ENCODE measurements at places on chromosomes 3 and 15.

GRCh38 chr3:117728226-117728625 lies 1018.6 kb downstream of the TUSC7 start:
- no peak for DNase-seq

DNA sequence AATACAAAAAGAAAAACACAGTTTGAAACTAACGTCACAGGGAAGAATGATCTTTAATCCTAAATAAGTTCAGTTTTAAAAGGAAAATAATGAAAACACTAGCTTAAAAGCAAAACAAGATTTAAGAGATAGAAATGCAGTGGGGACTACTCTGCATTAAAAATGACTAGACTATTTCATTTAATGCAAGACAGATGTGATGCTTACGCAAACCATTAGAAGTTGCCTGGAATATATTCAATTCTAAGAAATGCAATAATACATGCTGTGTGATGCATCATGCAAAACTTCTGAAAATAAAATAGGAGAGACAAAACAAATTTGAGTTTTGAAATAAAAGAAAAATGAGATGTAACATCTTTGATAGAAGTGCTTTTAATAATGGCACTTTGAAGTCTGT lies 97.6 kb upstream of the STRIT1 start:
- DNase-seq, result no peak

DNA sequence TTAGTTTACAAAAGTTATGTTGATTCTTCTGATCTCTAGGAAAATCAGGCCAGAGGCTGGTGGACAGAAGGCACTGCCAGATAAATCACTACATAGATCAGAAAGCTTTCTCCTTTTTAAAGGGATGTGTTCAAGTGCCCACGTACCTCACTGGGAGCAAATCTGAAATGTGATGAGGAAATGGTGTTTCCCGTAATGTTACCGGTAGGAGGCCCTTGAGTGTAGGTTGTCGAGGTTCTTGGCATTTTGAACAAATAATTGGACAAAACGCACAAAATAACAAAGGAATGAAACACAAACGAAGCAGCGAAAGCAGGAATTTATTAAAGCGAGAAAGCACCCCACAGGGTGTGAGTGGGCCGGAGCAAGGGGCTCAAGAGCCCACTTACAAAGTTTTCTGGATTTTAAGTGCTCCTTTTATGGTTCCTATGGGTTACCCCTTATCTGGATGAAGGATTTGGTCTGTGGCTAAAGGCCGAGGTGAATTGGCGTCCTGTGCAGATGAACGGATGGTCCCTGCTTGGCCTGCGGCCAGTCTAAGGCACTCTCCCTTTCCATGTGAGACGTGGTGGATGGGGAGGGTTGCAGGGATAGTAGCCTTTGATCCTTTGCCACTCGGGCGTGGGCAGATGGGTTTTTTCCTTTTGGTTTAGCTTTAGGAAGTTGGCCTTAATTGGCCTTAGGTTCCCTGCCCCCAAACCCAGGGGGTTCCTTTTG lies 1.0 kb downstream of the SNX1 start:
- no peak for DNase-seq

DNA sequence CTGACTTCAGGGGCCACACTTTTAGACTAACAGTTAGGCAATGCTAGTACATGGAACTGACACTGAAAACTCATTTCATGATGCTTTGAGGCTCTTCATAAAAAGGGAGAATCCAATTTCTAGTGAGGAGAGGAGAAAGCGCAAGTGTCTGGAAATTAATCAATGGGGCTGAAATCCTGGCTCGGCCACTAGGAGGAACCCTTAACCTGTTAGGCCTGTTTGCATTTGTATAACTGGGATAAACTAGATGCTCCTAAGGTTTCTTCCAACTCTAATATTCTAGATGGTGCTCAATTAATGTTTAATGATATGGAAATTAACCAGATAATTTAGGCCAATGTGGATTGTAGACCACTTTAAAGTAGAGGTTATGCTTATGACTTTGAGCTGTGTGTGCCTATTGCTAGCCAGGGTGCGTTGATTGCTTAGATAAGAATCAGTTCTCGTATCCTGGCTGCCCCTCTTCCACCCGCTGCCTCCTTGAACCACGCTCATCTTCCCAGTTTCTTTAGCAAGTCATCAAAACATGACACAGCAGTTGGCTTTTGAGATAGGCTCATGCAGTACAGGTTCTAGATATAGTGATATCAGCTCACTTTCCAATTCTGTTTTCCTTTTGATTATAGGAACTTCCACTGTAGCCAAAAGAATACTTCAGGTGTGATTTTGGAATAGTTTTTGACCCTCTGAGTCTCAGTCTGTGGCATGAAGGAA lies 16.8 kb upstream of the CRBN start:
- no peak for DNase-seq

- no peak for DNase-seq
These were observed 320.9 kb upstream of the ONECUT1 start for GRCh38 chr15:53110999-53111398.

DNA sequence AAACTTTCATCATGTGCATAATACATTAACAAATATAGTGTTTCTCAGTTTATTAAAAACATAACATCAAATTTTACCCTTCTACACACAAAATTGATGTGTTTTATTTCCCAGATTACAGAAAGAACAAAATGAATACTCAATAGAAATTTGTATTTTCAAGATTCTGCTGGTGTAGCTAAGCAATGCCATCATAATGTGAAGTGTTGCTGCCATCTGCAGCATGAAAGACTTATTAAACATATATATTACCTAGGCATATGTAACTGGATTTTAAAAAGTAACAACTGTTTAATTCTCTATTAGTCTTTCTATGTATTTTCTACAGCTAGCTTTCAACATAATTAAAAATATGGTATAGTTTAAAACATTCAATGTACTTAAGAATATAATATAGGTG lies 27.5 kb downstream of the PLSCR5 start:
- DNase-seq, result no peak

GRCh38 chr3:126450744-126451143 lies 24.9 kb downstream of the ZXDC start:
- DNase-seq, result no peak

DNA sequence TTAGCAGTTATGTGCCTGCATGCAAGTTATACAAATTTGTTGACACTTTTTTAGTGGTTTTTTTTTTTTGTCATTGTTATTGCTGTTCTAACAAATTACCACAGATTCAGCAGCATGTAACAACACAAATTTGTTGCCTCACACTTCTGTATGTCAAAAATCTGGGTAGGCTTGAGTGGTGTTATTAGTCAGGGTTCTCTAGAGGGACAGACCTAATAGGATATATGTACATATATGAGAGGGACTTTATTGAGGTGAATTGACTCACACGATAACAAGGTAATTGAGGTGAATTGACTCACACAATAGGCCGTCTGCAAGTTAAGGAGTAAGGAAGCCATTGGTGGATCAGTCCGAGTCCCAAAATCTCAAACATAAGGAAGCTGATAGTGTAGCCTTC lies 15.0 kb upstream of the PLSCR1 start:
- DNase-seq, result no peak

DNA sequence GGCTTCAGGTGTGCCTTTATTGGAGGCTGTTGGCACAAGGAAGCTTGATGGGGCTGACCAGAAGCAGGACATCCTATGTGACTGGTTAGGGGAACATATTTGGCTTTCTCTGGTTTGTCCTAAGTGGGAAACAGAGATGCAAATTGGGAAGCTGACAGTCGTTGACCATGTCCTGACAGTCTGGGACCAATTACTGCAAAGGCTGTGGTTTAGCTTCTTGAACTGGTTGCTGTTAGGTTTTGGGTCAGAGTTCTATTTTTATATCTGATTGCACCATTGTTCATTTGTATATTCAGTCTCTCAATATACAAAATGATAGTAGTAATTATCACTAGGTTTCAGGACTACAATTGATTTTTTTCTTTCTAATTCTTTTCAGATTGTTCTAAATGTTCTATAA lies 36.8 kb downstream of the SNTN start:
- no peak for DNase-seq

DNA sequence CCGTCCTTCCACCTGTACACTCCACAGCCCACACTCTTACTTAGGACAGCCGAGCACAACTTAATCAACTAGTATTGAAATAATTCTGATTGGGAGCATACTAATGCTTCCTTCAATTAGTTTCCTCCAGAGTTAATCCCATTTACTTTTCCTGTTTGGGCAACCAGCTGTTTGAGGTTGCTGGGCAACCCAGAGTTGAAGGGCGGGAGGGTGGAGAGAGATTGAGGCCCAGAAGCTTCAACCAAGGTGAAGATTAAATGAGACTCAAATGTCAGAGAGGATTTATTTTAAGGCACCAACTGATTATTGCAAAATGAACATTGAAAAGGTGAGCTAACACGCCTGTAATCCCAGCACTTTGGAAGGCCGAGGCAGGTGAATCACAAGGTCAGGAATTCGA lies 428.5 kb upstream of the SEMA6D start:
- DNase-seq, result no peak

GRCh38 chr3:43423142-43423541 lies 136.8 kb downstream of the SNRK start:
- DNase-seq, result no peak

DNA sequence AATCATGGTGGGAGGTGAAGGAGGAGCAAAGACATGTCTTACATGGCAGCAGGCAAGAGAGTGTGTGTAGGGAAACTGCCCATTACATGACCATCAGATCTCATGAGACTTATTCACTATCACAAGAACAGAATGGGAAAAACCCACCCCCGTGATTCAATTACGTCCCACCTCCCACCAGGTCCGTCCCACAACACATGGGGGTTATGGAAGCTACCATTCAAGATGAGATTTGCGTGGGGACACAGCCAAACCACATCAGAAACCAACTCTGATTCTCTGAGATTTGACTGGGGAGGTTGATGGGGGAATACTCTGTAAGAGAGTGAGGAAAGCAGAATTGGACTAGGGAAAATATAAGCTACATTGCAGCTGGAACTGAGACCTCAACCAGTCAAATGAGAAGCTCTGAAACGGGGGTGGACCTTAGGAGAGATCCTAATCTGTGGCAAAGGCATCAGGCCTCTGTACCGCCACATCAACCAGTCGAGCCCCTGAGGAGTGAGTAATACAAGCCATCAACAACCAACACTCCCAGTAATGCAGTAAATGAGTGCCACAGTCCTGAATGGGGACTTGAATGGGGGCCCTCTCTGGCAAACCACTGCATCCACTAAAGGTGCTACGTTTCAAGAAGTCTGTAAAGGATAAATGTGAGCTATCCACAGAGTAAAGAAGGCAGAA lies 207.9 kb upstream of the GADL1 start:
- no peak for DNase-seq

DNA sequence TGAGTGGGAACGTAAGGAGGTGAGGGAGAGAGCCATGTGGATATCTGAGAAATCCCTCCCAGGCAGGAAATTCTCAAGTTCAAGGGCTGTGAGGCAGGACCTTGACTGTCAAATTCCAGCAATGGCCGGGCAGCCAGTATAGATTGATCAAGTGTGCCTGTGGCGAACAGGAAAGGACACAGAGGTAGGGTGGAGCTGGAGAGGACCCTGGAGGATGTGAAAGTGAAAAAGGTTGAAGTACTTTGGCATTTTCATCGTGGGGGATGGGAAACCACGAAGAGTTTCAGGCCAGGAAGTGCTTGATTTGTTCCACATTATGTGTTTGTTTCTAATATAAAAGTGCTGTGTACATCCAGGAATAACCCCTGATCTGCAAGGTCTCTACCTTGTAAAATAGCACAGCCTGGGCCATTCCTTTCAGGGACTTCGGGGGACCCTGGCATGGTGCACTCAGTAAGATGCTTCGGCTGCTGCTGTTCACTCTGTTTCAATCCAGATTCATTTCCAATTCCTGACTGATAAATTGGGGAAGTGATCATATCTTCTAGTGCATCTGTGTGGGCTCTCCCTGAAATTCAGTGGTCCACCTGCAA lies 156.6 kb downstream of the MCTP2 start:
- no peak for DNase-seq

GRCh38 chr3:46266598-46266997 lies 24.3 kb downstream of the CCR3 start:
- no peak for DNase-seq

- DNase-seq, result no peak
These were observed 23.0 kb downstream of the TKT start for GRCh38 chr3:53232641-53233377.

DNA sequence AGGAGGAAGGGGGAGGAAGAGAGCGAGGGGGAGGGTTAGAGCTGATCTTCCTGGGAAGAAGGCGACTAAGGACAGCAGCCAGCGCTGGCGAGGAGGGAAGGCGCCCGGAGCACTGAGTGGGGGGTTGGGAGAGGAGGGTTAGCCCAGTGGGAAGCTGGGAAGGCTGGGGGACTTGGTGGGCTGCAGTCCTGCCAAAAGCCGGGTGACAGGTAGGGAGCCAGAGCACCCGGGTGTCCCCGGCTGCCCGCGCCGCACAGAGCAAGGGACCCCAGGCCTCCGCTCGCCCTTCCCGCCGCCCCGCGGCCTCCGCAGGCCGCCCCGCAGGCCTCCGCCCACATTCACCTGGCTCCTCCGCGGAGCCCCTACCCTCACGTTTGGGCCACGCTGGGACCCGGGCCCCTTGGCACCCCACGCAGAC lies 448 bp downstream of the SLC12A8 start:
- no peak for DNase-seq

DNA sequence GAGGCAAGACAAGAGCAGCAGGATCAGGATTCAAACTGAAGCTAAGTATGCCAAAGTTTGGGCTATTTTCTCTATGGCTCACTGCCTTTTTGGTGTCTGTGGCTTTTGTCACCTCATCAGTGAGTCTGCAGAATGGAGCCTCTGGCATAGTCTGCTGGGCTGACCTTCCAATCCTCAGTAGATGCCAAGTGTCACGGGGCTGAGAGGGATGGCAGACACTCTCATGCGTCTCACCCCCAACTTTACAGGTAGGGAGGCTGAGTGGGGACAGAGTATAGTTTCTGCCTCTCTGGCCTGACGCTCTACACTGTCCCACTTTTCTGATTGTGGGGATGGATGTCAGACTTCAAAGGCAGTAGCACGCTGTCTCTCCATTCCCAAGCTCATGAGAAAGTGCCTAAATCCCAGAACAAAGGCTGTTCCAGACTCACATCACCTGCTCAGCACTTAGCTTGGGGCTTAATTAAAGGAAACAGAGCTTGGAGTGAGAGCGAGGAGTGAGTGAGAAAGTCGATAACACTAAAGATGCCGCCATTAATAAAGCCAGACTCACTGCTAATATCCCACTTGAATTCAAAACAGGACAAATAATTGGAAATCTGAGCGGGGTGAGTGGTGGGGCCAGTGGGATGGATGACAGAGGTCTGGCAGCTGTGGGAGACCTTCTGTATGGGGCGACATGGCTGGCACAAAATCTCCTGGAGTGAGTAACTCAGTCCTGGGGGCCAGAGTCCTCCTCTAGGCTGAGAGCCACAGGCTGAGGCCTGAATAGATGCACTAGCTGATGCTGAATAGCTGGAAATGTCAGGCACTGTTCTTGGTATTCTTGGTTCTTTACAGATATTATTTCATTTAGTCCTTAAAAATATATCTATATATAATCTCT lies 78.4 kb upstream of the MRPS22 start:
- no peak for DNase-seq

DNA sequence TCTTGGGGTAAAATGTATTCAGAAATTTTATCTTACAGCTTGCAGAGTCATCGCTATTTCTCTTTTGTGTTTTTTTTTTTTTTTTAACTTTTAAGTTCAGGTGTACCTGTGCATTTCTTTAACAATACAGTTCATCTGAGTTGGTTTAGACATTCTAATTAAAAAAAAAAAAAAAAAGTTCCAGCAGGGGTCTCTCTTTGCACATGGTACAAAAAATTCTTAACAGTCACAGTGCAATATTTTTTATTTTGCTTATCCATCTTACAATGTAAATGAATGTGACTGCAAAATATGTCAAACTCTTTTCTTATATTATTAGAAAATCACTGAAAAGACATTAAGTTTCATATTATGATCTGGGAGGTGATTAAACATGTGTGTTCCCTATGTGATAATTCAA lies 47.5 kb upstream of the SLC9A9 start:
- DNase-seq, result no peak
